ENCODE measurements at places on chromosomes 7 and 10.

DNA sequence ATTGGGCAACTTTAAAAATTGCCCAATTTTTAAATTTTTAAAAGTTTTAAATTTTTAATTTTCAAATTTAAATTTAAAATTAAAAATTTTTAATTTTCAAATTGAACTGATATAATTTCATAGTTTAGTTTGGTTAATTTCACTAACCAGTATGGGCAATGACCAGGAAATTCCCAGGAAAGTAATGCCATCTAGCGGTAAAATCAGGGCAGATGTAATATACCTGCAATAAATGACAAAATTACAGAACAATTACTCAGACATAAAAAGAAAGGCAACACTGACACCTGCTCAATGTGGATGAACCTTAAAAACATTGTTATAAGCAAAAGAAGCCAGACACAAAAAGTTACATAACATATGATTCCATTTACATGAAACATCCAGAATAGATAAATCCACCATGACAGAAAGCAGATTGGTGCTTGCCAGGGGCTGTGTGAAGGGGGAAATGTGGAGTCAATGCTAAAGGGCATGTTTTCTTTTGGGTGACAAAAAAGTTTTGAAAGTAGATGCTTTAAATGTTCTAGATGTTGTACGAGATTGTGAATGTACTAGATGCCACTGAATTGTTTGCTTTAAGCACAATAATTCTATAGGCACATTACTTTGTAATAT, 28.6 kb upstream of the SLC16A12 start:
- DNase-seq = no peak

- no peak for DNase-seq
These were observed 127.9 kb downstream of the NRF1 start for GRCh38 chr7:129739427-129739826.

GRCh38 chr10:95646160-95646559, 10.4 kb downstream of the ALDH18A1 start:
- no peak for DNase-seq

- DNase-seq = no peak
These were observed 28.4 kb upstream of the AGK start for GRCh38 chr7:141522657-141523342.

DNA sequence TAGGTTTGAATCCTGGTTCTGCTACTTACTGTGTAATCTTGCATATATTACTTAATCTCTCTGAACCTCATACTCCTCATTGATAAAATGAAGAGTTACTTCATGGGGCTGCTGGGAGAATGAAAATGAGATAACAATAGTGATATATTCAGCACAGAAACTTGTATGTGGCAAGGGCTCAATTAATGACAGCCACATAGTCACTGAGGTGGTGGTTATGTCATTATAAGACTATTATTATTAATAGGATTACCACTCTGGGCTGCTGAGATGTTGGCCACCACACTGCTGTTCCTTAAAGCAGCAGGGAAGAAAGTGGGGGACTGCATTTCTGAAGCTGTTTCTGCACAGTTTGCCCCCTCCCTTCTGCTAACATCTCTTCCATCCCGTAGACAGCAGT, 100.4 kb upstream of the PDLIM1 start:
- no peak for DNase-seq

DNA sequence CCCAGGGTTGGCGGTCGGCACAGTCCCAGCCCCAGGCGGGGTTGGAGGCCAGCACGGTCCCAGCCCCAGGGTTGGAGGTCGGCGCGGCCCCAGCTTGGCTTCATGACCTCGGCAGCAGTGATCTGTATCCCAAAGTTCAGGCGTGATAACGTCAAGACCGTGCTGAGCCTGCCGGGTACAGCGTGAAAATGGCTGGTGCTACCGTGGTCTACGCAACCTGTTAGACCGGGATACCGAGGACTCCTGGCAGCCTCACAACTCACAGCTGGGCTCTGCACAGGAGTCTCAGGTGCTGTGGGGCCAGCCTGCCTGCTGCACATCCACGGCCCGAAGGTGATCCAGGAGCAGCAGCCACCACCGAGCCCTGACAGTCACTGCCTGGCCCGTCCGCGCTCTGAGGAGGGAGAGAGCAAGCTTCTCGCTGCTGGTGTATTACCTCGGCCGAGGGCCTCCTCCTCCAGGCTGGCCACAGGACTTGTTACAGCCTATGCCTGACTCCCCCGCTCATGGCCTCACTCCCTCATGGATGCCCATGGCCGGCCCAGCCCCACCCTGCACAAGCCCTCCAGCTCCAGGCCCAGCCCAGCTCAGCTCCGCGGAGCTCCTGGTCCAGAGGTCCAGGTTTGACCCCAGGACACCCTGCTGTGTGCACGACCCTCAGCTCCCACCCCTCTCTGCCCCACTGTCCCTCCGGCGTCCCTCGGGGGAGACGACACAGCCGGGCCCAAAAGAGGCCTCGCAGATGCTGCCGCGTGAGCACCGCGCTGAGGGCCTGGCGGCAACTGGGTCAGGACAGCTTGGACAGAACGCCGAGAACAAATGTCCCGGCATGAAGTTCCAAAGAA, 156.0 kb downstream of the ELFN1 start:
- no peak for DNase-seq

DNA sequence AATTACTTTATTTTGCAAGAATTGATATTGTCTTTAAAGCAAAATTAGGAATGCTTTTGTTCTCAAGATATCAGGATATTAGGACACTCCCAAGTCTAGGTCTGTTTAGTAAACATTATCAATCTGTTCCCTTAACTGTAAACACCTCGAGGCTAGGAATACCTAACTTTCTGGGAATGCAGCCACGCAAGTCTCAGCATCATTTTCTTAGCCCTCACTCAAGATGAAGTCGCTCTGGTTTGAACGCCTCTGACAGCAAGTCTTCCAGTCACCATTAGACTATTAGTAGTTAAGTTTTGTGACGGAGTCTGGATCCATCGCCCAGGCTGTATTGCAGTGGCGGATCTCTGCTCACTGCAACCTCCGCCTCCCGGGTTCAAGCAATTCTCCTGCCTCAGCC, 128.0 kb upstream of the MYO3A start:
- no peak for DNase-seq

GRCh38 chr7:44764665-44765578, 16.3 kb downstream of the ZMIZ2 start:
- DNase-seq = no peak

- DNase-seq = no peak
These were observed 136.3 kb upstream of the TMEM72 start for GRCh38 chr10:44774676-44775401.

GRCh38 chr10:43773736-43774135, 125.1 kb upstream of the ZNF32 start:
- DNase-seq = no peak

GRCh38 chr7:47132471-47132870, 449.4 kb downstream of the TNS3 start:
- DNase-seq = no peak

DNA sequence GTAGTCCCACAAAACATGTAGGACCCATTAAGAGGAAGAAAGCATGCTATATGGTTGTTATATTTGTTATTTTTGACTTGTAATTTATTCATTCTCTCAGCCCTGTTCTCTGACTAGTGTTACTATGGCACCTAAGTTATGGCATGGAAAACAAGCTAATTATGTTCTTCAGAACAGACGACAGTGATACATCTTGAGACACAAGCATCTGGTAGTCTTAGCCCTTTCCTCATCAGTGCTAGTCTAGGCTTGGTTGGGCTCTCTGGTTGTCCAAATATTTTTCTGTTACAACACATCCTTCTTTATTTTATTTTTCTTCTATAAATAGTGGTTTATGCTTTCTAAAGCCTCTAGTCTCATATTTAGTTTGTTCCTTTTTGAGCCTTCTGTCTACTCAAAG, 308.3 kb upstream of the KAT6B start:
- no peak for DNase-seq

DNA sequence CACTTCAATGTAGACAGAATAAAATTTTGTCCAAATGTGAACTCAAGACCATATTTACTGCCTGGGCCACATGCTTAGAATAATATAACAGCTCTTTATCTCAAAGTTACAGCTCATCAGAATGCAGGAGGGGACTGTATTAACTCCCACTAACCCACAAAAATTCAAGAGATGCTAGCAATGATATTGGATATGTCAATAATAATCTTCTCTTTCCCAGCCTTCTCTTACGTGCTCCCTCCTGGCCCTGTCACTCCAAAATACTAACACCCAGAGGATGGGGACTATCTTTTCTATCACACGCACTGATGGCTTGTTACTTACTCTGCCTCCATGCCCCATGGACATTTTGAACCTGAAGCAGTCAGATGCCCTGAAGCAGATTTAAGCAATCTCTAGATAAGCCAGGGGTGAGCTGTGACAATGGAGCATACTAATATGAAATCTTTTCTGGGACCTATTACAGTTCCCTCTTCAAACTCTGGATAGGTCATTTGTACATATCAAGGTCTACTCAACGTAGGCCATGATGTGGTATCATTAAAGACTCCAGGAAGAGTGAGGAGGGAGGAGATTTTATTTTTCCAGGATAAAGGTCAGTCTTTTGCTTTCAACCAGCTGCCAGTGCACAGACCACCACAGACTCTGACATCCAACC, 803.0 kb downstream of the GRM8 start:
- no peak for DNase-seq

DNA sequence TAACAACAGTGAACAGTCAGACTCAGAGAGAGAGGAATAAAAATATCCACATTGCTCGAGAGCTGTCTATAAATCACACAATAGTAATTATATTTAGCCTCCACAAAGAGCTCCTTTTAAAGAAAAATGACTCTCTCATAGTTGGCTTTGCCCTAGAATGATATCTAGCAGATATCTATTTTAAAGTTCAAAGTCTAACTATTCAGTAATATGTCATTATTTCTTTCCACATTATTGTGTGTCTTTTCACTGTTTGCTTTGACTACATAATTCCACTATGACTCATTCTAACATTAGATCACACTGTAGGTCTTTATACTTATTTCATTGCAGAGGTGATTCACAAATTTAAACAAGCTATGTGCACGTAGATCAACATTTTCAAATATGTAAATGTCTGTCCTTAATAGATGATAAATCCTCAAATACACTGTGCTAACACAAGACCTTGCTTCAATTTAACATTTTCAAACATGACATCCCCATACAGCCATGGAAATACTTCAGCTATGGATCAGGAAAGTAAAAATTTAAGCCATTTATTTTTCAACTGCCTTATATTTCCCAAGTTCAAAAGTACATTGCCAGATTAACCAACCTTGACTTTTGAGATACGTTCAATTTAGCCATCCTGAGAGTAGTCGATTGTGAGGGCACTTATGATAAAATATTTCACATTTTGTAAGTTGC, 99.9 kb upstream of the AKR1E2 start:
- no peak for DNase-seq

- DNase-seq = no peak
These were observed 556.2 kb downstream of the LRMDA start for GRCh38 chr10:75987616-75988015.

- DNase-seq = no peak
These were observed 220.2 kb upstream of the CELF2 start for GRCh38 chr10:10797513-10797912.

- no peak for DNase-seq
These were observed 112.6 kb downstream of the C1GALT1 start for GRCh38 chr7:7294911-7295310.

- no peak for DNase-seq
These were observed 152.4 kb downstream of the IMMP2L start for GRCh38 chr7:111409714-111410422.

DNA sequence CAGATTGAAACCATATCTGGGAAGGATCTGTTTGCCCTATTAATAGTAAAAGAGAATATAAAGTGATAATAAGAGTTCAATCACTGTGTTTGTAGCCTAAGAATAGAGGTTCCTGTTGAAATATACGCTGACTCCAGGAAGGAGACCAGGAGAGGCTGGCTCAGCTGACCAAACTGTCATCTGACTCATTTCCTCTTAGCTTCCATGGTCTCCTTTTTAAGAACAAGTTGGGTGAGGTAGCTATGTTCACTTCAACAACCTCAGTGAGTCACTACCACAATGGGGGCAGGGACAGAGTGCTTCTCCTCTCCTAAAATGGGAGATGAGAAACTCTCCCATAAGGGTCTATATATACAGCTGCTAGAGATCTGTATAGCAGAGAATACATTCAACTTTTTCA, 543.3 kb downstream of the CALN1 start:
- DNase-seq = no peak

- no peak for DNase-seq
These were observed 194.9 kb upstream of the GRM3 start for GRCh38 chr7:86448856-86449255.

- DNase-seq = no peak
These were observed 28.0 kb upstream of the SLC39A12 start for GRCh38 chr10:17923728-17924127.

DNA sequence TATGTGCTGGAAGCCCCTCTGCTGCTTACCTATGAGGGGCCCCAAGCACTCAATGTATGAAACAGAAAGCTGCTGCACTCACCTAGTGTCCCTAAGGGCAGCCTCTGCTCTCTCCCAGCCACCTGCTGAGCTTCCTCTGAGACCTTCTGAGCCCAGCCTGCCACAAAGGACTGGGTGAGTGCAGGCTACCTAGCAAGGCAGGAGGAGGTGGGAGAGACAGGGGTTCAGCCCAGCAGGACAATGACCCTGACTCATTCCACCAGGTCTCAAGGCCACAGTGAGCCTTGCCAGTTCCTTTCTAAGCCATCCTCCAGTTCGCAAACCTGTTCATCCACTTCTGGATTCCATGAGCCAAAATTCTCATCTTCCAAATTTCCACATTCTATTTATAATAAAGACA, 16.3 kb downstream of the VOPP1 start:
- no peak for DNase-seq

DNA sequence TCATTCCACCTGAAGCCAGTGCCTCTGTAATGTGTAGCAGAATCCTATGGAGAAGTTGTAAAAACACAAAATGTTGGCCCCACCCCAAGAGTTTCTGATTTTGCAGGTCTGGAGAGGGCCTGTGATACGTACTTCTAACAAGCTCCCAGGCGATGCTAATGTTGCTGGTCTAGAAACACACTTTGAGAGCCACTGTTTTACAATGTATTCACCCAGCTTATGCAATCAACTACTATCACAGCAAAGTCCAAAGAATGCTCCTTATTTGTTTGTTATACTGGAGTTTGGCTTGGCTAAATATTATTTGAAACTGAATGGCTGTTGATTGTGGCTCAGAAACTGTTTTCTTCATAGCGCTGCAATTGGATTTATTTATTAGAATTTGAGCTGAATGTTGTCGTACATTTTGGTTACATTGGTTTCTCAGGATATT, 44.3 kb downstream of the DNAJB9 start:
- no peak for DNase-seq
